ENCODE measurements at places on chromosomes 11 and 22.

- no peak for DNase-seq
Observed at GRCh38 chr22:28808716-28809355, 8.5 kb upstream of the XBP1 start.

- DNase-seq: no peak
Observed at GRCh38 chr11:64285885-64286800, 495 bp downstream of the GPR137 start.

- no peak for DNase-seq
Observed at GRCh38 chr22:19537941-19538488, 13.8 kb upstream of the CLDN5 start.

GRCh38 chr11:69480547-69481392 is 693 bp upstream of the LINC01488 start:
- peak; percentile 57 for DNase-seq

DNA sequence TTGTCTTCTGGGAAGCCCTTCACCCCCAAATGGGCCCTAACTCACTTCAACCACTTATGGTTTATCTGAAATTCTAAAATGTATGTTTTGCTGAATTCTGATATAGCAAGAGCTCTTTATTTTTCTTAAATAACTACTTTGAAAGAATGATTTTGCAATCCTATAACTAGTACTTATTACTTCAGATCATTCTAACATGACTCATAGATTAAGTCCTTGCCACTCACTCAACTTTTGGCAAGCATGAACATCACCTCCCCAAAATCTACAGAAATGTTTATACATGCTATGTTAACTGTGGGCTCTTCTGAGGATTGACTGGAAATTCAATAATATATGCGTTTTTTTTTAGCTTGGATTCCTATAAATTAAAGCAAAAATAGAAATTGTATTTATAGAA is 367.4 kb upstream of the FAT3 start:
- no peak for DNase-seq

- DNase-seq: no peak
Observed at GRCh38 chr11:117097014-117097388, 1.2 kb downstream of the SIK3 start.

- no peak for DNase-seq
Observed at GRCh38 chr11:41613326-41613725, 153.9 kb upstream of the LRRC4C start.

GRCh38 chr11:13462311-13462900 is 616 bp downstream of the BTBD10 start:
- peak; percentile 79 for DNase-seq

DNA sequence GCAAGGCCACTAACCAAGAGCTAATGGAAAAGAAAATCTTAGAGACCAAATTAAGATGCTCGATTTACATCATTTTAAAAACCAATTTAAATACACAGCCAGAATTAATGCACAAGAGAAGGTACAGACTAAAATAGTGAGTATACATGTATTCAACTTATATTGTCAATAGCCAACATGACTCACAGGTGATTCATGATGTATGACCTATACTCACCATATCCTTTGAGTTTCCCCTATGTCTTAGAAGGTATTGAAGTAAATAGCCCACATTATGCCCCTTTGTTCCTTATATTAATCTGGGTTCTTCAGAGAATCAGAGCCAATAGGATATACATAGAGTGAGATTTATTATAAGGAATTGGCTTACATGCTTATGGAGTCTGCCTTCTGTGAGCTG is 97.5 kb upstream of the ANO3 start:
- no peak for DNase-seq

- DNase-seq: no peak
Observed at GRCh38 chr22:47039356-47039755, 276.9 kb downstream of the TBC1D22A start.
